NCI-H1436 treated with DMSO at 0.1 percent for 48 hours (cell line): ENCODE measurements at places on chromosomes 7 and 10.

- no peak for DNase-seq
Observed at GRCh38 chr7:113622796-113623195, 296.0 kb downstream of the PPP1R3A start.

DNA sequence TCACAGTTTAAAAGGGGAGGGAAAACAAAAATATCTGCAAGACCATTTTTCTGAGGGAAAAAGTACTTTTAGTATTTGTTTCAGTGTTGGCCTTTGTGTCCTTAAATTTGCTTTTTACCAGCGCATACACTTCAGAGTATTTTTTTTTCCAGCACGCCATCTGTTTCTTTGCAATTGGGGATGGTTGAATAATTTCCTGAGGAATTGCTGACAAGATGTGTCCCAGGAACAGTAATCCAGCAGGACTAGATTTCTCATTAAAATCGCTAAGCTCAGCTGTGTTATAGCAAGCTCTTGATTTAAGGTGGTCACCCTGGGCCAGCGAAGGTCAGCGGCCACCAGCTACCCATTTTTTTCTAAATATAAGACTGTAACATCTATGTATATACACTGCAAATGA is 156.9 kb upstream of the RHOBTB1 start:
- DNase-seq, result no peak

DNA sequence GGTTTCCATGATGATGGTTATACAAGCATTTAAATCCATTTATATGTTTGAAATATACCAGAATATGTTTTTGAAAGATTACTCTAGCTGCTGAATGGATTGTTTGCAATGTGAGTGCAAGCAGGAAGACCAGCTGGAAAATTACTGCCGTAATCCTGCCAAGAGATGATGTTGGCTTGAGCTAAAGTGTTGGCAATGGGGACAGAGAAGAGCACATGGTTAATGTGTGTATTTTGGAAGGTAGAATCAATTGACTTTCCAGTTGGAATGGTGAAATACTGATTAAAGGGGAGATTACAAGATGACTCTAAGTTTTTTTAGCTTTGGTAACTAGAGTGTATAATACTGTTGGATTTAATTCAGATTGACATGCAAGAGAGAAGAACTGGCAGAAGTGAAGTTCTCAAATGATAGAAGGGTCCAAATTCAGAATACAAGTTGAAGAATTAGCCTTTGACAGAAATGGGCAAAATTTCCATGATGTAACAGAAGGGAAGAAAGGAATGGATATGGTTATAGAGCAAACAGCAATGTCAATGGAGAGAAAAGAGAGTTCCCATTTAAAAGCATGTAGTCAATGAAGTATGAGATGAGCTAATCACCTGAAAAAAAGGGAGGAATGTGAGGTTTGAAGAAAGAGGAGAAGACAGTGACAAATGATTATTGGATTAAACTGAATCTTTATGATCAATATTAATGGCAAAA is 422.0 kb downstream of the CDC14C start:
- DNase-seq, result no peak

GRCh38 chr10:123494301-123494808 is 171.8 kb upstream of the GPR26 start:
- DNase-seq, result no peak

- no peak for DNase-seq
Observed at GRCh38 chr7:157009170-157009777, 1.2 kb downstream of the MNX1 start.

GRCh38 chr7:2812831-2813230 is 31.3 kb downstream of the GNA12 start:
- DNase-seq, result no peak

DNA sequence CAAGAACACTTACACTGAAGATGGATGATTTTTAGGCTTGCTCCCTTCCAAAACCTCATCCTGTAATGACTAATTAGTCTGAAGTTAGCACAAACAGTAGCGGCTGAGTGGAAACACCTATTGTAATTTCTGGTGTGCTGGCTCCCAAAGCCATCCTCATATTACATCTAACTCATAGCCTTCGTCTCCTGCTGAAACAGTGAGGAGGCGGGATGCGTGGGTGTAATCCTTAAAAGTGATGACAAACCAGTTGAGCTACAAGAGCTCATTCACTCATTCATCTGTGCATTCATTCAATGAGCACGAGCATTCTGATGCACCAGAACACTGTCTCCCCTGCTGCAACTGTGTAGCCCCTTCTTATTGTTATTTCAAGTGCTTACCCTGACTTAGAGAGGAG is 235.3 kb downstream of the CALN1 start:
- no peak for DNase-seq

DNA sequence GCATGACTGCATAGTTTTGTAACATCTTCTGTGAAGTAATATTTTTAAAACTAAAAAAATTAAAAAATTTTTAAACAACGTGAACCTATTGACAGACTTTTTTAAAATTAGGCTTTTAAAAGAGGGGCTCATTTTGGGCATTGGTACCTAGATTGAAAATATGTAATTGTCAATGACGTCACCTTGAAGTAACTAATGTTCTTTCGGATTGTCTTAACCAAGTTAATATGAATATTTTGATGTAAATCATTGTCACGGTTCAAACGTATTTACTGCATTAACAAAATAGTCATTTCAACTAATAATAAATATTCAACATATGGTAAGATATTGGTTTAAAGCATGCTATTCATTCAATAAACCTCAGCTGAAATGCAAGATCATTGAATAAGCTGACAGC is 719.8 kb downstream of the ANKRD7 start:
- no peak for DNase-seq

- no peak for DNase-seq
Observed at GRCh38 chr10:125158601-125159485, 1.5 kb downstream of the CTBP2 start.

DNA sequence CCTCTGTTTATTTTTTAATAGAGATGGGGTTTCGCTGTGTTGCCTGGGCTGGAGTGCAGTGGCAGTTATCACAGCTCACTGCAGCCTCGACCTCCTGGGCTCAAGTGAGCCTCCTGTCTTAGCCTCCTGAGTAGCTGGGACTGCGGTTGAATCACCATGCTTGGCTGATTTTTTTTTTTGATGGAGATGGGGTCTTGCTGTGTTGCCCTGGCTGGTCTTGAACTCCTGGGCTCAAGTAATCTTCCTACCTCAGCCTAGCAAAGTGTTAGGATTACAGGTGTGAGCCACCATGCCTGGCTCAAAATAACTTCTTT is 8.1 kb downstream of the DYNC2I1 start:
- no peak for DNase-seq

DNA sequence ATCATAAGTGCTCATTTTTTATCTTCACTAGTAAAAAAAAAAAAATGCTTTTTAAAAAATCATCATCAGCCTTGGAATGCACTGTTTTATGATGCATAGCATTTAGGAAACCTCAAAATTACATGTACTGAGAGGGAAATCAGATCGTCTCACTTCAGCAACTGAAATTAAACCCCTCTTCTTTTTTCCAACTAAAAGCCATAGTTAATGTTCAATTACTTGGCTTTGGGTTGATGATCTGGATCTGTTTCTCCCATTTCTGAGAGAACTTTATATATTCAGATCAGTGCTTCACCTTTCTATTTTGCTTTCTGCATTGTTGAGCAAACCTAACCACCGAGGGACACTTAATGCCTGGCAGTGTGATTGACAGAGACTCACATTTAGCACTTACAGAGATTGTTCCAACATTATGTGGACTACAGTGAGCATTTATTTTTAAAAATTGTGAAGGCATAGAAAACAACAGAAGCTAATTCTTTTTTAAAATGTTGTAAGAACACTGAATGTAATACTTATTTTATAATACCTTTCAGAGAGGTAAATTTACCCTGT is 678.4 kb downstream of the PHTF2 start:
- no peak for DNase-seq

DNA sequence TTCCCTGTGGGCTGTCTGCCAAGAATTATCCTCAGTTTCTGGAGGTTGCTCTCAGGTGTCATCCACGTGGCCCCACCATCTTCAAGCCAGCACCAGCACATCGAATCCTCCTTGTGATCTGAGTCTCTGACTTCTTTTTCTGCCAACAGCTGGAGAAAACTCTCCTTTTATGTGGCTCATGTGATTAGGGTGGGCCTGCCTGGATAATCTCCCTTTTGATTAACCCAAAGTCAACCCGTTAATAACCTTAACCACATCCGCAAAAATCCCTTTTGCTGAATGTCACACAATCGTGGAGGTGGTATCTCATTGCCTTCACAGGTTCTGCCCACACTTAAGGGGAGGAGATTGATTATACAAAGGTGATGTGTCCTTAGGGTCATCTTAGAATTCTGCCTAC is 73.8 kb downstream of the LRGUK start:
- no peak for DNase-seq

GRCh38 chr10:11707624-11708350 is 34.4 kb upstream of the ECHDC3 start:
- no peak for DNase-seq

GRCh38 chr10:13767676-13768178 is 181.0 kb downstream of the PRPF18 start:
- DNase-seq, result no peak

GRCh38 chr7:37942934-37943610 is 22.6 kb downstream of the EPDR1 start:
- no peak for DNase-seq

- no peak for DNase-seq
Observed at GRCh38 chr7:103989785-103990767, 618 bp upstream of the RELN start.

DNA sequence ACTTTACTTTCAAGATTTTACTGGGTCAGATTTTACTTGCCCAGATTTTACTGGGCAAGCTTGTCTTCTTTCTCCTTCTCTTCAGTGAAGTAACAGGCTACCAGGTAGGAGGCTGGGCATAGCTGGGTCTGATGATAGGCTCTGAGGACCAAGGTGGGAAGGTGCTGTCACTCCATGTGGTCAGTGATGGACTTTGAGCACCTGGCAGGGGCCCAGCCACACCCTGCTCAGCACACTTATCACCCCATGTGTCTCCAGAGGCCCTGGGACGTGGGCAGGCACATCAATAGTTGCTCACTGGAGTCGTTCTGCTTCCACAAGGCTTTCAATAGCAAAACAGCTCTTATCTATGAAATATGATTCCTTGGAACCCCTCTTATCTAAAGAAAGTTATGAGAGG is 70.5 kb upstream of the GPR26 start:
- DNase-seq, result no peak

GRCh38 chr10:53957401-53957800 is 843.6 kb downstream of the PCDH15 start:
- no peak for DNase-seq

DNA sequence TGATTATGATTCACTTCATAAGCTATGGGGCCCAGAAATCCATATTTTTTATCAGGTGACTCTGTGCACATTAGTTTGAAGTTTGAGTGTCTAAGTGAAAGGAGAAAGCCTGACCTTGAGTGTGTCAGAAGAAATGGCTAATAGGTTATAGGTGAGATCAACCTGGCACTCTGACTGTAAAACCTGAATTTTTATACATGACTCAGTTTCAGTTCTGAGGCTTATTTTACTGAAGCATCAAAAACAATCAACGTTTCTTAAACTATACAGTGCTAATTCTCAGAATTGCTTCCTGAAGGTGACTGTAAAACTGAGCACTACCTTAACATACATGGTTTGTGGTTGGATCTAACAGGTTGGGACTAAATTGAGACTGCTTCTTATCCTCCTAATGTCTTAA is 159.4 kb upstream of the AHR start:
- no peak for DNase-seq
